Activated naive CD8-positive, alpha-beta T cell treated with anti-CD3 and anti-CD28 coated beads for 36 hours (primary cell): ENCODE measurements at places on chromosomes 13 and 19. TPM values are rescaled to one million over a fixed set of nuclear protein-coding genes. Genes with fewer than 3 reads are reported as not detected.

GRCh38 chr13:112261924-112262323 lies 114.2 kb upstream of the SPACA7 start:
- DNase-seq: no peak

DNA sequence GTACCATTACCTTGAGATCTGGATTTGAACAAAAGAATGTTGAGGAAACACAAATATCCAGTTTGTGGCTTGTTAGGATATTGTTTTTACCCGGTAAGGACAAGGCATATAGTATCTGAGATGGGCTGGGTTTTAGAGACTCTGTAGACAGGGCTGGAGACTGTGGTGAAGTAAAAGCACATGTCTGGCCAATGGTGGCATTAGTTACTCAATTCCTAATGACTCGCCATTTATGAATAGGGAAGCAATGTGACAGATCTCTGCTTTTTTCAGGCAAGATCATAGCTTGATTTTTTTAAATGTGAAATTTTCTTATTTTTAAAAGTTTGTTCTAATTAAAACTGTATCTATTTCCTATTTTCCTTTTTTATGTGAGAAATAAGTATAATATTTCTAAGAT lies 371.1 kb upstream of the SPRY2 start:
- DNase-seq: no peak

GRCh38 chr19:31838163-31838815 lies 489.1 kb upstream of the TSHZ3 start:
- DNase-seq: no peak

DNA sequence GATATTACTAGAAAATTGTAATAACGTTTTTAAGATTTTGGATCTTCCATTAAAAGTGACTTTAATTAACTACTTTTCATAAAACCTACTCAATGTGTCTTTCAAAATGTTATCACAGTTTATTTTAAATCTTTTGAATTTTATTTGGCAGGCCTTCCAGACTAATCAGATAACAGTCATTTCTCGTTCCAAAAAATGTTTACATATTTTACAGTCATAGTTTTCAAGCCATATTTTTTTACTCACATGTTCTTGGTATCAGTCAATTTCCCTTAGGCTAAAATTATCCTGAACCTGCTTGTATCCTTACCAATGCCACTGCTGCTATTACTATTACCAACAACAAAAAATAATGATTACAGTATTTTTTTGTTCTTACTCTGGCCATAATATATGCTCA lies 1783.5 kb downstream of the SLITRK5 start:
- no peak for DNase-seq

Gene LILRB3
- not detected for total RNA-seq

DNA sequence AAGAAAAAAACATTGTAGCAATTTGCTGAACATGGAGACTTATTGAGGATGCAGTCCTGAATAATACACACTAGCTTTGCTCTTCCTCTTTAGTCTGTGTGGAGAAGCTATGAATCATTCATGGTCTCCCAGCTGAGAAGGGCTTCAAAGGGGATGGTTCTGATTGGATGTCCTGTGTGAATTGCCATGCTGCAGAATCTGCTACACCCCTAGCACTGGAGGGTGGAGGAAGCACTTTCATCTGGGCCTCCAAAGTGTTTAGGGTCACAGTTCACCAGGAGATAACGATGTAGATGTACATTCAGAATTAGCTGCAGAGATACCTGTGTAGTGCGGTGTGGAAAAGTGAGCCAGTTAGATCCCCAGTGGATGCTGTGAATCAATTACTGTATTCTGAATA lies 321.1 kb upstream of the EDNRB start:
- no peak for DNase-seq

Gene KANK3
- 0.47 TPM for total RNA-seq

GRCh38 chr19:47172666-47173455 lies 42.2 kb downstream of the SAE1 start:
- DNase-seq: no peak

Gene BEST2
- total RNA-seq: not detected
